ENCODE measurements at places on chromosomes 5 and 9.

DNA sequence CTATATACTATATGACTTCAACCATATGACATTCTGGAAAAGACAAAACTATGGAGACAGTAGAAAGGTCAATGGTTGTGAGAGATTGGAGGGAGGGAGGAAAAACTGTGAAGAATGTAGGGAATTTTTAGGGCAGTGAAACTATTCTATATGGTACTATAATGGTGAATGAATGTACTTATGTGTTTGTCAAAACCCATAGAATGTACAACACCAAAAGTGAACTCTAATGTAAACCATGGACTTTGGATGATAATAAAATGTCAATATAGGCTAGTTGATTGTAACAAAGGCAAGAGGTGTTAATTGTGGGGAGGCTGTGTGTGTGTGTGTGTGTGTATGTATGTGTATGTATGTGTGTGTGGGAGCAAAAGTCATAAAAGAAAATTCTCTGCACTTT is 10.8 kb upstream of the STOM start:
- DNase-seq = no peak

GRCh38 chr5:171246231-171246630 is 62.8 kb upstream of the TLX3 start:
- no peak for DNase-seq

- DNase-seq = no peak
Observed at GRCh38 chr5:116004248-116004647, 28.0 kb upstream of the ARL14EPL start.

- DNase-seq = no peak
Observed at GRCh38 chr9:120911295-120911837, 15.2 kb downstream of the TRAF1 start.

GRCh38 chr5:111367115-111367514 is 142.9 kb downstream of the CAMK4 start:
- DNase-seq = no peak

DNA sequence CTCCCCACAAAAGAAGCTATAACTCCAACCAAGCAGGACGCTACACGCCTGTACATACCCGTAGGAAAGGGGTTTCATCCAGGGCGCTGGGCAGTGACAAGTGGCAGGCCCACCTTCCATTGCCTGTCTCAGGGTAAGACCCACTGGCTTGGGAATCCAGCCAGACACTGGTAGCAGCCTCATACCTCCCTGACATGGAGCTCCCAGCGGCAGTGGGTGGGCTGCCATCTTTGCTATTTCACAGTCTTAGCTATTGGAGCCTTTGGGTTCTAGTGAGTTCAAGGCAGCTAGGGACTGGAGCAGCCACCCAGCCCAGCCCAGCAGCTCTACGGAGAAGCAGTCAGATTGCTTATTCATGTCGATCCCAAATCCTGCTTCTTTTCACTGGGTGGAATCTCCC is 3.4 kb upstream of the IFNA10 start:
- no peak for DNase-seq

- no peak for DNase-seq
Observed at GRCh38 chr5:151628112-151628823, 37.1 kb upstream of the FAT2 start.

DNA sequence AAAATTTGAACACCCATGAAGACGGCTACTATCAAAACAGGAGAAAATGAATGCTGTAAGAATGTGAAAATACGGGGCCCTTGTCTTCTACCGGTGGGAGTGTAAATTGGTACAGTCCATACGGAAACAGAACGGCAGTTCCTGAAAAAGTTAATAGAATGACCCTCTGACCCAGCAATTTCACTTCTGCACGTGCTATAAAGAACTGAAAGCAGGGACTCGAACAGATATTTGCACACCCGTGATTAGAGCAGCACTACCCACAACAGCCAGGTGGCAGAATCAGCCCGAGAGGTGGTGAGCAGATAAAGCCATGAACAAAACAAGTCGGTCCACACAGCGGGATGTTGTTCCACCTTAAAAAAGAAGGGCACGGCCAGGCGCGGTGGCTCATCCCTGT is 22.6 kb upstream of the SLC12A7 start:
- no peak for DNase-seq

DNA sequence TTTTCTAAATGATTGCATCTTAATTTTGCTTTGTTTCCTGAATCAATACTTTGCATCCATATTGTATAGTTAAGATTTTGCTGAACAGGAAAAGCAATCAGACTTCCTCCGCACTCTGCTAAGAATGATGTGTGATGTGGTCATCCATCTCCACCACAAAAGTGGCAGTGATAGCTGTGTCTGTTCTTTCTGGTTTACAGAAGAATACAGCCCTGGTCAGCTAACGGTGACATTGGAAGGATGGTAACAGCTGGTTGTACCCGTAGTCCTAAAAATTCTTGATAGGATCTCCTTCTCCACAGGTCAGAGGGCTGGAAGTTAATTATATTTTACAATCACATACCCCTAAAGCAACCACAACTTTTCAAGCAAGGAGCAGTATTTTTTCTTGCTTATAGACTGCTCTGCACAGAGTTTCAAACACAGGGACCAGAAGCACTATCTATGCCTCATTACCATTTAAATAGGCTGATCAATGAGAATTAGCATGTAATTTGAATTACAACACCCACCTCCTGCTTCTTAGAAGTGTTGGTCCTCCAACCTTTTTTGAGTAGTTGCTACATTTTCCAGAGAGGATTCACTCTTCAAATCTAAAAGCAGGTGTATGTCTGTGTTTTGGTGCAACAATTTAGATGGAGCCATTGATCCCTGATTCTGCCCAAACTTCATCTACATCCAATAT is 1191.9 kb upstream of the NUDT12 start:
- DNase-seq = no peak

- no peak for DNase-seq
Observed at GRCh38 chr5:161064297-161064696, 212.3 kb upstream of the ATP10B start.

DNA sequence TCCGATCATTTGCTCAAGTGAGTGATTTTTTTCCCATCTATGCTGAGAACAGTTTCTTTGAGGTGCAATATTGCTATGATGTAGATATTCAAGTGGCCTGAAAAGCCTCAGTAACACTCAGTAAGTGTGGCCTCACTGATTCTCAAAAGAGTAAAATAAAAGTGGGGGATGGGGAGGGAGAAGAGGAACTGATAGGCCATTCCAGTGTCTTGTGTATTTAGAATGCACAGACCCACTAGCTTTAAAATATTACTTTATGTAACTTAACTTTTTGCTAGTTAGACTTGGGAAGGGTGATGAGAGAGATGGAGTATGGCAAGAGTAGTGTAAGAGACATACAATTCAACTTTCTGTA is 79.5 kb upstream of the ZNF608 start:
- DNase-seq = no peak

GRCh38 chr5:73405691-73406090 is 42.9 kb downstream of the FOXD1 start:
- no peak for DNase-seq

- DNase-seq = no peak
Observed at GRCh38 chr9:133669182-133669801, 33.1 kb downstream of the DBH start.

DNA sequence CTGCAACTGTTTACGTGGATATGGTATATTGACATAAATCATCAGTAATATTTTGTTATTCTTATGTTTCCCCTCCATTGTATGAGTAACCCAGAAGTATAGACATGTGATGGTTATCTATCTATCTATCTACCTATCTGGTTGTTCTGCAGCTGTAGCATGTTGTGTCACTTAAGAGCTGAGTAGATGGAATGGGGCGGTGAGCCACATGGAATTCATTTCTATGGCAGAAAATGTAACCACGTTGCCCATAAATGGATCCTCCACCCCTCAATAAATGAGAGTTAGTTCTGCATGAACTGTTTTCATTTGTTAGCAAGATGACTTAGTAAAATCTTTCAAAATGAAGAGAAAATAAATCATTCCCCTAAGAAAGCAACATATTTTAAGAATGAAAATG is 553.2 kb downstream of the MAT2B start:
- no peak for DNase-seq

- no peak for DNase-seq
Observed at GRCh38 chr9:126483468-126484073, 130.2 kb upstream of the LMX1B start.

GRCh38 chr5:68122439-68123328 is 92.9 kb upstream of the PIK3R1 start:
- DNase-seq = no peak

GRCh38 chr5:181098762-181099601 is 32.0 kb downstream of the OR2V1 start:
- DNase-seq = no peak

GRCh38 chr5:134539732-134540131 is 14.3 kb downstream of the JADE2 start:
- DNase-seq = no peak

GRCh38 chr9:90504486-90504885 is 138.1 kb downstream of the DIRAS2 start:
- no peak for DNase-seq

- no peak for DNase-seq
Observed at GRCh38 chr9:95413793-95414192, 96.3 kb upstream of the FANCC start.

DNA sequence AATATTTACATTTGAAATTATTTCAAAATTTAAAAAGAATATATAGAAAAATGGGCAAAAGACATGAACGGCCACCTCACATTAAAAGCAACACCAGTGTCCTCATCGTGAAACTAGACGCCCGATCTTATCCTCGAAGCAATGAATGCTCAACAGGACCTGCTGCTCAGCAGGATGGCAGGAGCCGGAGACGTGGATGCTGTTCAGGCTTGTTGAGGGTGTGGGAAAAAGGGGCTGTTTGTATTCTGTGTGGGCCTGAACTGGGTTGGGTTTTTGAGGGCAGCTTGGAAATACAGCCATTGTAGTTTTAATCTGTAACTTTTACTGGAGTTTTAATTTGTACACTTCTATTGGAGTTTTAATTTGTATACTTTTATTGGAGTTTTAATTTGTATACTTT is 20.3 kb downstream of the EXOC3 start:
- DNase-seq = no peak

DNA sequence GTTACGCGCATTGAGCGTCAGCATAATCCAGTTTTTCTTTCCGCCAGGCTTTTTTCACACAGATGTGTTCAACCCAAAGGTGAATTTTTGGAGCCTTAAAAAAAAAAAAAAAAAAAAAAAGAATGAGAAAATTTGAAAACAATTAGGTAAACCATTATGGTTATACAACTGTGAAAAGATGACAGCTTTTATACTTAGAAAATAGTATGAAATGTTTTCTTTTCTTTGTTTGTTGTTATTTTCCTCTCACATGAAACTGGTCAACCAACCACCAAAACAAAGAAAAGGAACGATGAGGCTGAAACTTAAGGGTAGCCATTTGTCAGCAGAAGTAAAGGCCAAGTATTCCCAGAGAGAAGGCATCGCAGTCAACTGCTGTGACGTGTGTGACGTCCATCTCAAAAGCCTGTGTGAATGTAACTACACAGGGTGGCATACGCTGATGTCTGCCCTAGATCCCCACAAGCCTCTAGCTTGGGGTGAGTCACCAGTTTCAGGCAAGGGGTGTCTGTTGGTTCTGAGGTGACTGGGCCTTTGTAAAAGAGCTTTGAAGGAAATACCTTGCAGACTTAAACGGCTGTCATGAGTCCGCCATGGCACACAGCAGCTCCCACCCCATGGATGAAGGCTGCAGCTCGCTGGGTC is 182.9 kb downstream of the AOPEP start:
- no peak for DNase-seq

DNA sequence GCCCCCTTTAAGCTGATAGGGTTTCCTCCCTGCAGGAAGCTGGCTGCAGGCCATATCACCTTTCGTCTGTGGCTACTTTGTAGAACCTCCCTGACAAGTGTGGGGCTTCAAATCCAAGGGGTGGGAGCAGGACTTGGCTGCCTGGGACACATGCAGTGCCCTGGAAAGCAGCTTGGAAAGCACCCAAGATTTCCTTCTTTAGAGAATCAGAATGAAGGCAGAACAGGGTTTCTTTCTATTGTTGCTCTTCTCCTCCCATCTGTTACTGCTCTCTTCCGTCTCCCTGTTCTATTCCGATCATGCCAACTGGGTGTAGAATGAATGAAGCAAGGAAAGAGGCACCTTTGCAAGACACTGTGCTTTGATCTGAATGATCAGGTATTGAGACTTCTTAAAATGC is 282.2 kb downstream of the MED10 start:
- DNase-seq = no peak

- DNase-seq = no peak
Observed at GRCh38 chr5:52881468-52881867, 93.8 kb downstream of the ITGA1 start.

GRCh38 chr9:69571032-69571431 is 101.1 kb downstream of the APBA1 start:
- DNase-seq = no peak

DNA sequence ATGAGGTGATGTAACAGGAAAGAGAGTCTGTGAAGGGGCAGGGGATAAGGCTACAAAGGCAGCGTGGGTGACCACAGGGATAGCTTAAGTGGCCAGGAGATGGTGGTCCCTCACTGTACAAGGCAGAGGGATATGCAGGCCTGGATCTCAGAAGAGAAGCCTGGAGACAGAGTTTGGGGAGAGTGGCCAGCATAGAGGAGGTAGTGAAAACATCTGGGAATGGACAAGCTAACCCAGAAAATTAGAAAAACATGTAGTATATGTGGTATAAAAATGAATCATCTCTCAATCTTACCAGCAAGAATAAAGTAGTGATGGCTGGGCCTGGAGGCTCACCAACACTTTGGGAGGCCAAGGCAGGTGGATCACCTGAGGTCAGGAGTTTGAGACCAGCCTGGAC is 349.2 kb upstream of the KLF4 start:
- no peak for DNase-seq

DNA sequence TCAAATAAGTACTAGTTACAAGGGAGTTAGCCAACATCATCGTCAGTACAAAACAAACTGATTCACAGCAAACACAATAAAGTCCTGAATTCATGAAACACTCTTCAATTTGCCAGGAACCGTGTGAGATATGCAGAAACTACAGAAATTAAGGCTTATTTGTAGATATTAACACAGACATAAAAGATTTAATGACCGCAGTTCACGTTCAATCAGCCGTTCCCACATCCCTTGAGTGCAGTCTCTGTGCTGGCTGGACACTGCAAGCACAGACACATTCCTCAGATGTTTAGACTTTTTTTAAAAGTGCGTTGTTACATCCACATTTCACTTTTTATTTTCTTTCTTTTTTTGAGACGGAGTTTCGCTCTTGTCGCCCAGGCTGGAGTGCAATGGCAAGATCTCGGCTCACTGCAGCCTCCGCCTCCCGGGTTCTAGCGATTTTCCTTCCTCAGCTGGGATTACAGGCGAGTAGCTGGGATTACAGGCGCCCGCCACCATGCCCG is 566 bp upstream of the CEP78 start:
- no peak for DNase-seq

DNA sequence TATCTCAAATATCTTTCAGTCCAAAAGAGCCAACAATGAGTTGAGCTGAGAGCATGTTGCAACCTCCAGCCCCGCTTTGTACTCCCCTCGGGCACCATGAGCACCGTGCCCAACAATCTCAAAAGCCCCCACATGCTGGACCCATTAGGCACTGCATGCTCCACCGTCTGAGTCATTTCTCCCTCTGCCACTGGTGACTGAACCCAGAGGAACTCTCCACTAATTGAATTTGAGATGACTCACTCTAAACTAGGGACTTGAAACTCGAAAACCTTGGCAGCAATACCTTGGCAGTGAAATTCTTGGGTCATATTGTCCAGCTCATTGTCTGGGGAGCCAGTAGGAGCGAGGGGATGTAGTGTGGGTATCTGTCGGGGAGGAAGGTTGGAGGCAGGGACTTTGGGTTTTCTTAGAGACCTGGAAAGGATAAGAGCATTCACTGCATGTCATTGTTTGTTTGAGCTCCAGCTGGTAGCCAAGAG is 49.9 kb upstream of the SLIT3 start:
- no peak for DNase-seq

Data from GF-D8 (cell line).